ENCODE measurements at places on chromosomes 12 and 14. TPM values are rescaled to one million over a fixed set of nuclear protein-coding genes. Genes with fewer than 3 reads are reported as not detected.

DEGS2 gene
- 28.7 TPM for total RNA-seq

LRRK2 gene
- 110 TPM for total RNA-seq

MORN3 gene
- 1.9 TPM for total RNA-seq

CHGA gene
- 0.38 TPM for total RNA-seq

SRRM4 gene
- 0.06 TPM for total RNA-seq

STAC3 gene
- 3.1 TPM for total RNA-seq

KRT80 gene
- total RNA-seq, result 12.3 TPM

IL22 gene
- not detected for total RNA-seq

KSR2 gene
- 2.9 TPM for total RNA-seq

KITLG gene
- 125 TPM for total RNA-seq

SLC15A5 gene
- total RNA-seq, result not detected

FGF23 gene
- not detected for total RNA-seq

CDCA3 gene
- 1.3 TPM for total RNA-seq

MYH6 gene
- 0.03 TPM for total RNA-seq

BRAP gene
- total RNA-seq, result 17.2 TPM

CLEC1B gene
- total RNA-seq, result not detected

WNT1 gene
- not detected for total RNA-seq

RGS6 gene
- 1.1 TPM for total RNA-seq

PRH2 gene
- not detected for total RNA-seq

TMEM132C gene
- 0.28 TPM for total RNA-seq

RPAP3 gene
- total RNA-seq, result 20.6 TPM
